Activated T-helper 1 cell treated with anti-CD3 and anti-CD28 coated beads, Interleukin-2, amount 50 U/mL, for 16 hours (primary cell): ENCODE measurements at places on chromosomes 12 and 14.

GRCh38 chr12:117583092-117583491 lies 221.7 kb upstream of the NOS1 start:
- DNase-seq, result no peak

DNA sequence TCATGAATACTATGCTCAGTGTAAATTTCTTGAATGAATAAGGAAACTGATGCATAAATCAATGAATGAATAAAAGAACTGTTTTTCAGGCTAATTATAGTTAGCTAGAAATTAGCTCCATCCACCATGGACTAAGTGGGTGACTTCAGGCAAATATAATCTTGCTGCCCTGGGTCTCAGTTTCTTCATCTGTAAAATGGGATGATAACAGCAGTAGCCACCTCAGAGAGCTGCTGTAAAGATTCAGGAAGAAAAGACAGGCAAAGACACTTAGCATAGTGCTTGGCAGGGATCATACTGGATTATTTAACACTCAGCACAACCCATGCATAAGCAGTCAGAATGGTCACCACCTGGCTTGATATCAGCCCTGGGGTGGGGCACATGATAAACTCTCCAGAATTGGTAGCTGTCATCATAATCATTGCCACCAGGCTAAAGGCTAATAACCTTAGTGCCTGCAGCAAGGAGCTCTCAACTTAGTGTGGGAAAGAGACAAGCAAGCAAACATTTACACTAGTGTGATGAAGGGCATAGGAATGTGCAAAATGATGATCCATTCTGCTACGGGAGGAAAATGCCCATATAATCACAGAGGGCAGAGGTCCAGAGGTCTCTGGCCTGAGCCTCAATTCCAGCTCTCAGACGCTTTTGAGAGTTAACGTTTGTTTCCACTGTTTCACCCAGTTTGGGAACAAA lies 234.7 kb upstream of the TBX3 start:
- no peak for DNase-seq

- DNase-seq, result no peak
These were observed 29.1 kb downstream of the GABARAPL1 start for GRCh38 chr12:10241727-10242126.

GRCh38 chr14:80958226-80958625 lies 2.8 kb downstream of the TSHR start:
- DNase-seq, result no peak

DNA sequence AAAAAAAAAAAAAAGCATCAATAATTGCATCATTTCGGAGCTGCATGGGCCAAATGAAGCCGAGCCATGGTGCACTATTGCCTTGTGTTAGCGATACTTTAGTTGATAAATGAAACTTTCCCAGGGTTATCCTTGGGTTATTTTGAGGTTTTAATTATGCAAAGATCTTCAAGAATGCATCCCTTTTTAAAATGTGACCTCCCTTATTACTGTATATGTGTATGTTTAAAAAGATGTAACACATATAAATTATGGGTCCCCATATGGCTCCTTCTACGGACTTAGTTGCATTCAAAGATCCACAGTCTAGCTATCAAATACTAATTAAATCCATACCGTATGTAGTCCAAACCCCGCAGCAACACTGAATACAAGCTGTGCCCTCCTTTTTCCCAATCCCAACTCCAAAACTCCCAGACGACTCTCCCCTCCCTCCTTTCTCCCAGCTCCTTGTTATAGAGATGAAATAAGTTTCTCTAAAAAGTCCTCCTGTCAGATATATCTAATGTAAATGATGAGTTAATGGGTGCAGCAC lies 129.3 kb upstream of the MAP1LC3B2 start:
- DNase-seq, result no peak

- no peak for DNase-seq
These were observed at the start of gene C14orf180 for GRCh38 chr14:104579507-104579906. Gene C14orf180, plus strand, starts transcription at chr14:104579764. Its CDS starts 6,667 bp downstream, at chr14:104586431.
